ENCODE measurements at places on chromosomes 4 and X.

- no peak for DNase-seq
Observed at GRCh38 chr4:86319390-86319789, 40.5 kb downstream of the MAPK10 start.

DNA sequence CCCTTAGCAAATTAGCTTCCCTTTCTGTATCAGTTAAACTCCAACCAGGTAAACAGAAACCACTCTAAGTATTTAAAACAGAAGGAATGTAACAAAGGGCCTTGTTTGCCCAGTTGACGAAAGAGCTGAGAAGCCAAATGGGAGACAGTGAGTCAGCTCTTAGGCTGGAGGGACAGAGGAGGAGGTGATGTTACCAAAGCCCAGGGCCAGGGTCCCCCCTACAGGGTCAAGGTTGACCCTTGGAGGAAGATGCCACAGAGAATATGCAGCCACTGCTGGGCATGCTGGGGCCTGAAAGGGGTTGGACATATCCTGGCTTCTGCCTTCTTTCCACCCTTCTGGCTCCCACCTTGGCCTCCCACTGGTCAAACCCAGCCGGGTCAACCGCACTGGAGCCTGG is 38.3 kb upstream of the LGI2 start:
- no peak for DNase-seq

DNA sequence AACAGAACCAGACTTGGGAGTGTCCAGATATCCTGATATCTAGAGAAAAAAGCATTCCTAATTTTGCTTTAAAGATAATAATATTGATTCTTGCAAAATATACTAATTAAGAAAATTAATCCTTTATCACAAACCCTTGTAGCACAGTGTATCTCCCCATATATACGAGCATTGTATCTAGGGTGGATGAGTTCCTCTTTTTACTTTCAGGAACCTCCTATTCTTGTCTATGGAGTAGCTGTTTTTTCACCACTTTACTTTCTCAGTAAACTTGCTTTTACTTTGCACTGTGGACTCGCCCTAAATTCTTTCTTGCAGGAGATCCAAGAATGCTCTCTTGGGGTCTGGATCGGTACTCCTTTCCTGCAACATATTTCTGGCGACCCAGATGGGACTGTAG is 103.9 kb downstream of the GLUD2 start:
- DNase-seq = no peak

DNA sequence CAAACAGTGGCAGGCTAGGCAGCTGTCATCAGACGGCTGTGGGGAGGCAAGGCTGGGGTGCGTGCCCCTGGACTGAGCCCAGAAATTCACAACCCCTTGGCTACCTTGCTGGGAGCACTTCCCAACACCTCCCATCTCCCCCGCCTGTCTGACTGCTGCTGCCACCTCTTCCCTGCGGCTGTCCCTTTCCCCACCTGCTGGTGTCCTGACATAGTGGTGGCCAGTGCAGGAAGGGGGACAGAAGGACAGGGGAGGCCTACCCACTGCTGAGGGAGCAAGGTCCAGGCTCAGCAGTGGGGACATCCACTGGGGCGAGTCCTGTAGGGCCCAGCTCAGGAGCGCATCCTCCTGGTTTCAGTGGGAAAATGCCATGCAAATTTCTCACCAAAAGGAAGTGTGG is 3.4 kb downstream of the ABCD1 start:
- no peak for DNase-seq

DNA sequence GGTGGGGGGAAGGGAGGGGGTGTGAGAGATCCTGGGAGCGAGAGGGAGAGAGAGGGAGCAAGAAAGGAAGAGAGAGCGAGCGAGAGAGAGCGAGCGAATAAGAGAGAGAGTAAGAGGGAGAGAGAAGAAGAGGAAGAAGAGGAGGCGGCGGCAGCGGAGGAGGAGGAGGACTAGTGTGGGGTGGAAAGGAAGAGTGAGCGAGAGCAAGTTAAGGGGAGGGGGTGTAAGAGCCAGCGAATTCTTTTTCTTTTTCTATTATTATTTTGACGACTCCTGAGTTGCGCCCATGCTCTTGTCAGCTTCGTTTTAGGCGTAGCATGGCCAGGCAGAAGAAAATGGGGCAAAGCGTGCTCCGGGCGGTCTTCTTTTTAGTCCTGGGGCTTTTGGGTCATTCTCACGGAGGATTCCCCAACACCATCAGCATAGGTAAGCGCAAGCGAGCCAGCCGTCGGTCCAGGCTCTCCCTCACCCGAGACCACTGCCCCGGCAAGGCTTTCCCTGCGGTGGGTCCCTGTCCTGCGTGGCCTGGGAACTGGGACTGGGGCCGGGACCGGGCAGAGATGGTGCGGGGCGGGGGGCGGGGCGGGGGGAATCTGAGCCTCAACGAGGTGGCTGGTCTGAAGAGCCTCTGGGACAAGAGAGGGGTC is at the start of gene GRIA3:
TSS of gene GRIA3 (plus strand) at position 60 of the 647 bp plus-strand sequence. CDS start at position 318, 258 bp downstream.
- DNase-seq = no peak

DNA sequence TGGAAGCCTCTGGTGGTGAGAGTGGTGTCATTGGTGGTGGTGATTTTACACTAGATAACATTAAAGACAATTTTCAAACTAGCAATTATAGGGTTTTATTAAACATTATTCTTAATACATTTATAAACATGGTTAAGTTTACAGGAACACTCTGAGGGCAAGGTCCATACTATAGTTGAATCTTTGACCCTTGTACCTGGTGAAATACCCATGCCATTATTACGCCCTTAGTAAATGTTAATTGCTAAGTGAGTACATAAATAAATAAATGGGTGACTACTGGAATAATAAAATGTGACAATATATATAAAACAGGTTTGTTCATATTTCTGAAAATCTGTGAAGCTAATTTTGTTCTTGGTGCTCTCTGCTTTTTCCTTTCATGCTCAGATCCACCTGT is 13.6 kb upstream of the CLNK start:
- DNase-seq = no peak

DNA sequence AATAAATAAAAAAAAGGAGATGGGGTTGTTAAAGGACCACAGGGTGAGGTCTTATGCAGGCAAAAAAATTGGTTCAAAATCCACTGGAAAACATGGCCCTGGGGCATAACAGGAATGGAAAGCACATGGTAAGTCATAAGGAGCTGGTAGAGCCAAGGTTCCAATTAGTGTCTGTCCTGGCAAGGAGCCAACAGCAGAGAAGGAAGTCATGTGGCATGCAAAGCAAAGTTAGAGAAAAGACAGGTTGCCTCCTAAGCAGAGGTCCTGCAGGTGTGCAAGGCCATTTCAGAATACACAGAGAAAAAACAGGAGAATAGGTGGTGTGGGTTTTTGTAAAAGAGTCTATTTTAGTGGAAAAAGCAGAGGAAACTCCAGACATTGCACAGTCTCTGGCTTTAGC is 1881.7 kb downstream of the ARAP2 start:
- DNase-seq = no peak

Data from naive thymus-derived CD8-positive, alpha-beta T cell (primary cell).